ENCODE measurements at places on chromosomes 13 and 19. TPM values are rescaled to one million over a fixed set of nuclear protein-coding genes. Genes with fewer than 3 reads are reported as not detected.

Gene BEST2
- not detected for total RNA-seq

Gene WDR87
- total RNA-seq: not detected

Gene FXYD3
- 309 TPM for total RNA-seq

Gene ZNF582
- total RNA-seq: 1.1 TPM

Gene TSSK6
- total RNA-seq: 4.9 TPM

Gene CAPS
- total RNA-seq: 18.8 TPM

- DNase-seq: no peak
These were observed 121.6 kb upstream of the SPATA13 start for GRCh38 chr13:24038841-24039330.

DNA sequence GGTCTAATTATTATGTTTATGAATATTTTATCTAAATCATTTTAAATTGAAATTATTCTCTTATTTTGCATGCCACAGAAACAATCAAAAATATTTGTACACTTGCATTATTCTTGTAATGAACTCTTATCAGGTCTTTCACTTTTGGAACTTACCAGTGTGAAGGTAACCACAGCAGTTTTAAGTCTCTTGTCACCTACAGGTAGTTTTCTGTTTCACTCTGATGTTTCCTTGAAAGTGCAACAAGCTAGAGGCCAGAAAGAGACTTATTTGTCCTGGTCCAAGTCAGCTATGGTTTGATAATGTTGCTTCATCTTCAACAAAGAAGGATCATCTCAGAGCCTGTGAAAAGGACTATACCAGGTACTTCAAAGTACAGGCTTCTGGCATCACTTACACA is 133.4 kb upstream of the NBEA start:
- no peak for DNase-seq

GRCh38 chr13:51728972-51729371 is 75.0 kb downstream of the DHRS12 start:
- DNase-seq: peak; percentile 92

- no peak for DNase-seq
These were observed 41.7 kb upstream of the VSTM2B start for GRCh38 chr19:29483944-29484581.

- DNase-seq: no peak
These were observed 25.5 kb upstream of the MCF2L start for GRCh38 chr13:112943309-112944125.

- peak; percentile 97 for DNase-seq
These were observed 91.1 kb downstream of the RNASEH2B start for GRCh38 chr13:51000571-51001260.

DNA sequence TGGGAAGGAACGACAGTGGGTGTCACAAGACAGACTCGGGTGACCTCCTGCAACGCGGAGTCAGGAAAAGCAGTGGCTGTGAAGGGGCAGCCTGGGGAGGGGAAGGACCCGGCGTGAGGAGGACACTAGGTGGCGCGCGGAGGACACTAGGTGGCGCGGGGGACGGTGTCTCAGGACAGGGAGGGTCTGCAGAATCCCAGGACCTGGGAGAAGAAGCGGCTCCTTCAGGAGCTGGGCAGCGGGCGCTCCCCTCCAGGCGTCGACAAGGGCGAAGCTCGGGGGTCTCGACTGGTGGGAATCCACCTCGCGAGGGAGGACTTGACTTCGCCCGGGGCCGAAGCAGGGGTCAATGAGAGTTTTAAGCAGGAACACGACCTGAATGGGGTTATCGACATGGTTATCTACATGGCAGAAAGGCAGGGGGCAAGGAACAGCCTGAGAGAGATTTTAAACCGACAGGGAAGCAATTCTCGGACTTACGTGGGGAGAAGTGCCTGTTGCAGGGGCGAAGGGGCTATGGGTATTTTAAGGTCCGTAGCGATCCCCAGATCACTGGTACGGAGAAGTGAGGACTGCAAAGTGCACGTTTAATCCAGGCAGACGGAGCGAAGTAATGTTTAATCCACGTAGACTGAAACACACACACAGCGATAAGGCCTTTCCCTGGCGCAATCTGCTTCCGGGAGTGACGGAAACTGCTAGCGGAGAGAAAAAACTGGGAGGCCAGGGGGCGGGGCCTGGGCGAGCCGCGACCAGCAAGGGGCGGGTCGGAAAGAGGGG is at the start of gene ZNF616:
ZNF616 (minus strand) TSS at position 687 of the 780 bp plus-strand sequence. CDS start 9,426 bp downstream, outside the sequence.
- DNase-seq: peak; percentile 80

DNA sequence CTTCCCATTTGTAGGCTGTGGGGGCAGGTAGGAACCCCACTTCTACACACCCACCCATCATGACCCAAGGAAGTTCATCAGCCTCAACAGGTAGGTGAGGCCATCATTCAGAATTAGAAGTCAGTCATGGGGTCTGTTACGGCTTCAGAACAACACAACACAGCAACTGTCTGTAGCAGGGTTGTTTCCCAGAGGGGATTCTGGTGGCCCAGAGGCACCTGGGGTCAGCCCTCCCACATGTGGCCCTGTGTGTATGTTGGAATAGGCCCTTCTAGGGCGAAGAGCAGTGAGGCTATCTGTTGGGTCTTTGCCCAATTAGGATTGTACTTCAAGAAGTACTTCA is 3.4 kb downstream of the IGFLR1 start:
- DNase-seq: no peak

DNA sequence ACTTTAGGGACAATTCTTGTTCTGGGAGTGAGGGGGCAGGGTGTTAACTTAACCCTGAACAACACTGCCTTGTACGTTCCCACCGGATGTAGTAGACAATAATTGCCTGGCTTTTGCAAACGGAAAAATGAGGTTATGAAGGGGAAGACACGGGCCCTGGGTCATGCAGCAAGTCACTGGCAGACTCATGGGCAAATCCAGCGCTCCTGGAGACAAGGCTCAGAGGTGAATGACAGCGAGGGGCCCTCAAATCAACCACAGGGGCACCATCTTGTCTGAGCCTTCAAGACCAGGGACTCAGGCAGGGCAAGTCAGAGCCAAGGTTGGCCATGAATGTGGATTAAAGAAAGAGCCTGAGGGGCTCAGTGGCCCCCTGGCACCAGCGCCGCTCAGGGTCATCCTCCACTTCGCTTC is 2.8 kb downstream of the RASA3 start:
- DNase-seq: no peak

DNA sequence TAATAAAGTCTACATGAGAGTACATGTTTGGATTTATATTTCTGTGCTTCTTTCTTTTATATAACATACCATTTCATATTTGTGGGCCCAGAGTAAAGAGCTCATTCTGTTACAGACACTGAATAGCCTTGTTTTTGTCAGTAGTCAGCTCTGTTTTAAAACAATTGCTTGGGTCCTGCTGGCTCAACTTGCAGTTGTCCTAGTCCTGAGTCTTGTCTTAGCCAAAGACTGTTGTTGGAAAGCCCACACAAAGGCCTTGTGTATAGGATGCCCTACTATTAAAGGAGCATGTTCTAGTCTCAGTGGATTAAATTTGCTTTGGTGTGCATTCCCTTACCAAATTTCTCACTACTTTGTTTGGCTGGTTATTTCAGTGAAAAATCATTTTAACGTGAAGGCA is 3.8 kb upstream of the KCNRG start:
- no peak for DNase-seq

- no peak for DNase-seq
These were observed 36.2 kb downstream of the RFX2 start for GRCh38 chr19:6073858-6074708.

- DNase-seq: no peak
These were observed 455.4 kb upstream of the TSHZ3 start for GRCh38 chr19:31804668-31805067.

DNA sequence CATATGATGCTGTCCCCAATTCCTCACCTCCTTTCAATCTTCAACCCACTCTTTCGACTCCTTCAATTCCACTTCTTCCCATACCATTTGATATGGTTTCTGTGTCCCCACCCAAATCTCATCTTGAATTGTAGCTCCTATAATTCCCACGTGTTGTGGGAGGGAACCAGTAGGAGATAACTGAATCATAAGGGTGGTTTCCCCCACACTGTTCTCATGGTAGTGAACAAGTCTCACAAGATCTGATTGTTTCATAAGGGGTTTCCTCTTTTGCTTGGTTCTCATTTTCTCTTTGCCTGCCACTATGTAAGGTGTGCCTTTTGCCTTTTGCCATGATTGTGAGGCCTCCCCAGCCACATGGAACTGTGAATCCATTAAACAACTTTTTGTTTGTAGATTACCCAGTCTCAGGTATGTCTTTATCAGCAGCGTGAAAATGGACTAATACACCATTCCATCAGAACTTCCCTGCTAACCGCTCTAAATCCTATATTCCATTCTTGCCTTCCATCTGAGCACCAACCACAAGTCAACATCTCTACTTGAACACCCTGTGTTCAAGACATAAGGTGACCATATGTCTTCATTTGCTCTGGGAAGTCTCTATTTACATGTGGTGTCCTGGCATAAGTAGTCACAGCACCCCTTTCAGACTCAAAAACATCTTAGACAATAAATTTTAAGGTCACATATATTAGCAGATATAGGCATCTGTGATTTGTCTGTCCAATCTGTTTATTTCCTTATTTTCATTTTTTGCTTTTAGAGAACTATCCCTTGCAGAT is 122.9 kb downstream of the TSHZ3 start:
- no peak for DNase-seq

DNA sequence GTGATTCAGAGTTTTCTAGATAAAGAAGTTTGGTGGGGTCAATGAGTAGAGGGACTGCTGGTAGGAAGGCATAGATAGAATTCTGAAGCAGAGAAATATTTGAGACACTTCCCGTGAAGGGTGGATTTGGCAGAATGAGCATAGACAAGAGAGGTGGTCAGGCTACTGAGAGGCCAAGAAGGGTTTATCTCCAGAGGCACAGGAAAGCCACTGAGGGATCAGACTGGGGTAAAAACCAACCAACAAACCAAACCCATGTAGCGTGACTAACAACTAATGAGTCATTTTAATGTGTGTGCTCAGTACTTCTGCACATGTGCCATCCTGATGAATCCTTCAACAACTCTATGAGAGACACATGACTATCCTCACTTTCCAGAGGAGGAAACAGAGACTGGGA is 60.0 kb upstream of the SERP2 start:
- DNase-seq: peak; percentile 99

DNA sequence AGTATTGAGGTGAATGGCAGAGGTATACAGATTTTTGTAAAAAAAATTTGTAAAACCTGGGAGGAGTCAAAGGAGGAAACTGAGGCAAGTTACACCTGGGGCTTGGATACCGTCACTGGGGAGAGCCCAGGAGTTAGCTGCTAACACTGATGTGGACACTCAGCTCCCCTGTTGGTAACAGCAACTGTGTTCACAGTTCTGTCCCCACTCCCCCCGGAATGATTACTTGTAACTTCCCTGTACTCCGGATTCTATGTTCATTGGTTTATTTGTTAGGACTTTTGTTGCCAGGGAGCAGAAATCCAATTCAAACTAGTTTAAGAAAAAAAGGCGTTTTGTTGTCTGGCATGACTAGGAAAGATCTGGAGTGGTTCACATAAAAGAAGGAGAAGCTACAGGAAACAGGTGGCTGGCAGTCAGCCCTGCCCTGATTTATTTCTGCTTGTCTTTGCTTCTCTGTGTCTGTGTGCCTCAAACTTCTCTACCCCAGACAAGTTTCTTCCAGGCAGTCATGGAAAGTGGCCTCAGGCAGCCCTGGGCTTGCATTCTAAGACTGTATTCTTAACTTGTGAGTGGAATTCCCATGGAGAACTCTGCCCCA is 2.3 kb upstream of the GPR12 start:
- DNase-seq: no peak

DNA sequence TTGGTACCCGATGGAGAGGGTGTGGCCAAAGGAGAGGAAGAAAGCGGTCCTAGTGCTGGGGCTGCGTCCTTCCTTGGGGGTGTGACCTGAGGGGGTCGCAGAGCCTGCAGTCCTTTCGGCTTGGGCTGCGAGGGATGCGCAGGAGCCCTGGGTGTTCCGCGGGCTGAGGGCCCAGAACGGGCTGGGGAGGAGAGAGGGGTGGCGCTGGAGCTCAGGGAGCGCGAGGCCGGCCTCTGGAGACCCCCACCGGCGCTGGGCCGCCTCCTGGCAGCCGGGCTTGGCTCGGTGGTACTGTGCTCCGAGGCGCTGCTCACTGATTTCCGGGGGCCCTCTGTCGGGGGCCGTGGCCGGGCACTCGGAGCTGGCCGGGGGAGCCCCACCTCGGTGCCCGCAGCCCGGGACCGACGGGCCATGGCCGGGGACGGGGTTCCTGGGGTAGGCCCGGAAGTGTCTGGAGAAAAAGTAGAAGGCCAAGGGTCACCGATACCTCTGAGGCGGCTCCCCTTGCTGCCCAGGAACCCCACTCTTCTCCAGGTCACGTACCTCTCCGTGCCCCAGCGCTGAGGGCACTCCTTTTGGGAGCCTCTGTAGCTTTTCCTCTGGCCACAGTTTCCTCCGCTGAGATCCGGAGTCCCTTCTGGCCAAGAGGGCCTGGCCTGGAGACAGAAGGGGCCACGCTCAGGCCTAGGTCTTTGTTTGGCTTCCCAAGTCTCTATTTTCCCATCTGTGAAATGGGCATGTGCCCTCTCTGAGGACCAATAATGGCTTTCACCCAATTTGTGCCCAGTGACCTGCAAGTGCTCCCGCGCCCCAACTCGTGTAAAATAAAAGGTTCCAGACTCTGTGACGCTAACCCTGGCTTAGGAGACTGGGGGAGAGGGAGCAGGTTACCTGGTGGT is 1.6 kb downstream of the PRR36 start:
- no peak for DNase-seq

DNA sequence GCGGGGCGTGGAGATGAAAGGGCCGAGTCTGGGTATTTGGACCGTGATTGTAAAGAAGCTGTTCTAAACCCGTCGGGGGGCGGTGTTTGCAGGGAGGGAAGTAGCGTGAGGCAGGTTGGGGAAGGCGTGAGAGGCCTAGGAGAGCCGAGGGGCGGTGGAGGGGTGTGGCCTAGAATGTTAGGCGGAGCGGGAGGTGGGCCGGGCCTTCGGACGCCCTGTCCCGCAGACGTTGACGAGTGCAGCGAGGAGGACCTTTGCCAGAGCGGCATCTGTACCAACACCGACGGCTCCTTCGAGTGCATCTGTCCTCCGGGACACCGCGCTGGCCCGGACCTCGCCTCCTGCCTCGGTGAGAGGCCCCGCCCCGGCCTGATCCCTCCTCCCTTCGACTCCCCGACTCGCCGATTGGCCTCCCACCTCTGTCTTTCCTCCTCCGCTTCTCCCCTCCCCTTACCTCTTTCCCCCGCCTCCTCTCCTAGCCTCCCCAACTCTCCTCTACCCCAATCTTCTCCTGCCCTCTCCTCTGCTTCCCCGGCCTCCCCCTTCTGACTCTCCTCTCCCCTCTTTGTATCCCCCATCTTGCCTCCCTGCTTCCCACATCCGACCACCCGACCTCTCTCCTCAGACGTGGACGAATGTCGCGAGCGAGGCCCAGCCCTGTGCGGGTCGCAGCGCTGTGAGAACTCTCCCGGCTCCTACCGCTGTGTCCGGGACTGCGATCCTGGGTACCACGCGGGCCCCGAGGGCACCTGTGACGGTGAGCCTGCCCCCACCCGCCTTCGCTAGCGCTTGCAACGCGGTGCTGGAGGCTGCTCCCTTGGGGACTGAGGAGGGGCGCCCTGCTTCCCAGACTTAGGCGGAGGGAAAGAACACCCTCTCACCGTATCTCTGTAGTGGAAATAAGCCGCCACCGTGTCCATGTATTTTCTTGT is 12.8 kb downstream of the LTBP4 start:
- peak; percentile 73 for DNase-seq

Measured in bronchial epithelial cell (primary cell).